ENCODE measurements at places on chromosomes 5 and 9.

GRCh38 chr5:76715736-76716455 lies at the start of gene F2R:
Gene F2R (plus strand): TSS chr5:76716126. CDS start chr5:76716308, 182 bp downstream.
- no peak for DNase-seq

DNA sequence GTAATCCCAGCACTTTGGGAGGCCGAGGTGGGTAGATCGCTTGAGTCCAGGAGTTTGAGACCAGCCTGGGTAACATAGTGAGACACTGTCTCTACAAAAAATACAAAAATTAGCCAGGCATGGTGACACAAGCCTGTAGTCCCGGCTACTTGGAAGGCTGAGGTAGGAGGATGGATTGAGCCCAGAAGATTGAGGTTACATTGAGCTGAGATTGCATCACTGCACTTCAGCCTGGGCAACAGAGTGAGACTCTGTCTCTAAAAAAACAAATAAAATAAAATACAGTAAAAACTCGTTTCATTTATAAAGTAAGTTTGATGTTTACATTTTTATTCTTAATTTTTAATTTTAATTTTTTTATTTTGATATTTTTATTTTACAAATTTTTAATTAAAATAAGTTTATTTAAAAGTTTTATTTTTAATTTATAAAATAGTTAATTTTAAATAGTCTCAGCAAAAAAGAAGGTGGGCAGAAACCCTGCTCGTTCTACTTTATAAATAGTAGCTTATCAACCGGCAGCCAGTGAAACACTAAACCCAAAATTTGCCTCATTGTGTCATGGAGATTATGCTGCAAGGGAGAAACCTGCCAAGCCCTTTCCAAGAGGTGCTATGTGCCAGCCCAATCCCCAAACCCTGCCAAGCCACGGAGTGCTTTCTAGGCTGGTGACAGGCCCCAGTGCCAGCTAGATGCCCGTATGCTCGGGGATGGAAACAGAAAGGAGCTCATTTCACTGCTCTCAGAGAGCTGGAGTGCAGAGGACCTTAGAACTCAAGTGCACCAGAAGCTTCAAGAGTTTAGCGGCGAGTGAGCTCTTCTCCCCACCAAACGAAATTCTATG lies 38.9 kb downstream of the SERINC5 start:
- no peak for DNase-seq

- peak; percentile 55 for DNase-seq
Measured at GRCh38 chr5:135488727-135489465, 36.7 kb upstream of the TIFAB start.

DNA sequence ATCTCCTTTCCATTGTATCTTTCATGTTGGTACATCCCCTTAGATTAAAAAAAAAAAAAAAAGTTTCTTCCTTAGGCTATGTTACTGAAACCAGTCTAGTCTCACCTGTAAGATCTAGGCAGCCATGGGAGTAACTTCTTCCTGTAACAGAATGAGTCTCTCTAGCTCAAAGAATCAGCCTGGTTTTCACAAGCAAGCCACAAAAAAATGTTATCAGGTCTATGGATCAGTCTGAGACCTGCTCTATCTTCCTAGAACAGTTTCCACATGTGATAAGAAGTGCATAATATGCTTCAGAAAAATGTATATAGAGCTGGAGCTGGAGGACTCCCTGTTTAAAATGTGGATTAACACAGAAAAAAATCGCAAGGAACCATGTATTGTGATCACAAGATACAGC lies 53.8 kb downstream of the ARRDC3 start:
- no peak for DNase-seq

DNA sequence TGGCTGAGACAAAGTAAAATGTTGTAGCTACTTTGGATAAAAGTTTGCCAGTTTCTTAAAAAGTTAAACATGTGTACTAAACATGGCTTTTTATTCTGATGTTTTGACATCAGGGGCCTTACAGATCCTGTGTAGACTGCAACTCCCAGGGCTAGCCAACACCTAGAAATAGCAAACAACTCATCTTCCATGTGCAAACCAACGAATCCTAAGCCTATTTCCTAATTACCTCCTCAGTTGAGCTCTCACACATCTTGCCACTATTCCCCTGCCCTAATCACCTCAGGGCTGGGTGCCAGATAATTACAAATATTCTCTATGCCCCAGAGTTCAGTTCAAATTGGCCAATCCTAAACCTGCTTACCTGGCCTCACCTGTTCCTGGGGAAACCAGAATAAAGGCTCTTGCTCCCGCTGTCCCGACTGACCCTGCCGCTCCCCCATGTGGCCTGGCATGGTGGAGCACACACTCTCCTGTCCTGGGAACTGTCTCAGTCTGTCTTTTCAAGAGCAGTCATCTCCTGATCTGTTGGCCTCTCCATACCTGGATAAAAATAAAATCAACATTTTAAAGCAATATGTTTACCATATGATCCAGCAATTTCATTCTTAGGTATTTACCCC lies 37.1 kb upstream of the FAM169A start:
- DNase-seq, result no peak

DNA sequence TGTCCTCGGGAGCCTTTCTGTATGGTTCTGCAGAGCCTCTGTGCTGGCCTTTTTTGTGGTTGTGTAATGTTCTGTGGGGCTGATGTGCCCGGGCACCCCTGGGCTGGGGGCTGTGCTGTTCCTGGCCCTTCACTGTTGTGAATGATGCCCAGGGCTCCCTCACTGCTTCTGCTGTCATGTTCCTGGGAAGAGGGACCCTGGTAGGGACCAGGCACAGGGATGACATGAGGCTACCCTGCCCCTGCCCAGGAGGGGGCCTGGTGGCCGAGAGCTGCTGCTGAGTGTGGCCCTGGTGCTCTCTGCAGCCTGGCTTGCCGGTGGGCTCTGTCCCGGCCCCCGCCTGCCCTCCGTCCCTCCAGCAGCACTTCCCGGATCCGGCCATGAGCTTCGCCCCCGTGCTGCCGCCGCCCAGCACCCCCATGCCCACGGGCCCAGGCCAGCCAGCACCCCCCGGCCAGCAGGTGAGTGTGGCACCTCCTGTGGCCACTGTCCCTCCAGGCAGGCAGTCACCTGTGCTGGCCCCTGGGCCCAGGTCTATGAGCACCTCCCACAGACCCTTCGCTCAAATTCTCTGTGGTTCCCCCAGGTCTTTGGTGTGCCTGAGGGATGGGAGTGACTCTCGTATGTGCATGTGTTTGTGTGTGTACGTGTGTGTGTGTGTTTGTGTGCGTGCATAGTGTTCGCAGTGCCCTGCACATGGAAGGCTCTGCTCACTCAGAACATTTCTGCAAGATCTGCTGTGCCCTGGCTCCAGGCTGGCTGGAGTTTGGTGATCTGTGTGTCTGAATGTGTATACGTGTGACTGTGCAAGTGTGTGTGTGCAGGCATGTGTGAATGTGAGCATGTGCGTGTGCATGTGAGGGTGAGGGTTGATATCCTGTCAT lies 72.3 kb downstream of the WNK2 start:
- DNase-seq, result no peak

DNA sequence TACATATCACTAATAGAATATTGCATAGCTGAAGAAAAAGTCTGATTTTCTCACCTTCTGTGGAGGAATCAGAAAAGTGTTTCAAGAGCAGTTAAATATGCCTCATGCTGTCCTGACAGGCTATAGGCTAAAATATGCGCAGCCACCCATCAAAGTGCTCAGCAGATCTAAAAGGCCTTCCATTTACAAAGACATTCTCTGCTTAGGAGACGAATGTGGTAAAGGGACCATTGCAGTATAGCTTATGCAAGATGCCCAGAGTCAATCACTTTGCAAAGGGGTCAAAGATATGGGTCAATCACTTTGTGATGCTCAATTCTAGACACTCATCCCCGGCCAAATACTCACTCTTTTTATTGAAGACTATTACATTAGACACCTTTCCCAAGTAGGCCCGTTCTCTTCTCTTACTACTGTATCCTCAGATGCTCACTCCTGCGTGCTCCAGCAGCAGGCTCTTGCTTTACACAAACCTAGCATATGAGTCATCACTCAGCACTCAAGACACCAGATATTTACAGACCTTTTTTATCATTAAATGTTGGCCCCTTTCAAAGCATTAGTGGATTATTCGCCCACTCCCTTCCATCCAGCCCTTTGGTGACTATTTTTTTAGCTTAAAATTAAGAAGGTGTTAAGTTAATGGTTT lies 568.2 kb upstream of the CDH18 start:
- DNase-seq, result no peak

GRCh38 chr5:40410964-40411635 lies 268.6 kb upstream of the PTGER4 start:
- DNase-seq, result no peak

DNA sequence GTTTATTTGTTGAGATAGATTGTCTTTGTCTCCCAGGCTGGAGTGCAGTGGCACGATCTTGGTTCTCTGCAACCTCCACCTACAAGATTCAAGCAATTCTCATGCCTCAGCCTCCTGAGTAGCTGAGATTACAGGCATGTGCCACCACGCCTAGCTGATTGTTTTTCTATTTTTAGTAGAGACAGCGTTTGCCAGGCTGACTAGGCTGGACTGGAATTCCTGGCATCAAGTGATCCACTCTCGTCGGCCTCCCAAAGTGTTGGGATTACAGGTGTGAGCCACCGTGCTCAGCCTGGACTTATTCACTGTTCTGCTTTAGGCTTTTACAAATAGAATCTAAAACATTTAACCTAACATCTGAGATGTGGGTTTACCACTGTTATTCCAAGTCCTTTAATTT lies 91.3 kb downstream of the COMMD10 start:
- no peak for DNase-seq

DNA sequence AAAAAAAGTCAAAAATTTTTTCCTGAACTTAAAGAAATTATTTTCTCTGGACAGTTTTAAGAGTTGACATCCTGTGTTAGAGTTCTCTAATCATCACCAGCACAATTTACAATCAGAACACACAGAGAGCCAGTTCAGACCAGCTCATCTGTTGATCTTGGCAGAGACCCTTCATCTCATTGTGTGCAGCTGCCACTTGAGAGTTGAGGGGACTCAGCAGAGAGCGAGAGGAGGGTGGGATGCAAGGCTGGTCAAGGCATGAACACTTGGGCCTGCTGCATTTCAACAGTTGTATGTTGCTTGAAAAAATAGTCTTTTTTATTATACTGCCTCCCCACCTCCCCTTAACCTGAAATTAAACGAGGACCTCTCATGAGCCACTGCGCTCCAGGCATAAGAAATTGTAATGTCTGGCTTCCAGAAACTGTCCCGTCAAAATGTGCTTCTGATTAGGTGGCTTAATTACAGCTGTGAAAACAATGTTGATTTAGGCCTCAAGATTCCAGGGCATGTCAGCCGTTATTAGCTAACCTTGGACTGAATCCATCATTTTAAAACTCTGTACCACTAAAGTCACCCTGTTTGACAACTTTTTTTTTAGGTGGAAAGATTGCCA lies 383.6 kb downstream of the CCDC171 start:
- DNase-seq, result no peak

DNA sequence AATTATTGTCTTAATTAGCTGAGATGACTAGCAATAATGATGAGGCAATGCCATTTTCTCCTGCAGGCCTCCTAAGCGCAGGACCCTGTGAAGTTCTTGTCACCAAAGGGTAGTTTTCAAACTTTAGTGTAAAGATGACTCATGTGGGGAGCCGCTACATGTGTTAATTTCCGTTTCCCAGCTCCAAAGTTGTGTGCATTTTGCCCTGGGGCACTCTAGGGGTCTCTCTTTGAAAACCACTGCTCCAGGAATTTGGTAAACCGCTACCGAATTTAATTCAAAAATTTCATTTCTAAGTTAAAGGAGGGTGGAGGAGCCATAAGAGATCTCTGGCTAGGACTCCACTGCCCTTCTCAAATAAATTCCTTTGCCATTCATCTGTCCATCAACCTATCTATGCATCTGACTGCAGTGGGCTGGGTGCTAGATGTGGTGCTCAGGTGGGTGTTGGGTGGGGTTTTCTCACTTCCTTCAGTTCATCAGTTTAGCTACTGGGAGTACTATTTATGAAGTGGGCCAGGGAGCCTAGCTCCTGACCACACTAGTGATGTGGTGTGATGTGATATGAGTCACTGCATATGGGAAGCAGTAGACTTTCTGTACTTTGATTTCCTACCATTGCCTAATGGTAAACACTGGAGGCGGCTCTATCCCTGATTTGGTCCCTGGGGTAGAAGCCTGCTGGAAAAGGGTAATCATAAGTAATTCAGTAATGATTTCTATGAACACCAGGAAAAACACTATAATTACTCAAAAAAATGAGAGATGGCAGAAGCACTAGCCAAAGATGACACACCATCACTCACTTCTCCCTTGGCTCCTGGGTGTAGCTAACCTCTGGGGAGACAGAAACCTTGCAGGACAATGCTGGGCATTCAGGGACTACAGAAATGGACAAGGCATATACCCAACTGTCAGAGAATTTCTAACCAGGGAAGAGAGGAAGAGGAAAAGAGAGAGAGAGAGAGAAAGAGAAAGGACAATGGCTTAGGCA lies 4.0 kb upstream of the ZSWIM6 start:
- no peak for DNase-seq

DNA sequence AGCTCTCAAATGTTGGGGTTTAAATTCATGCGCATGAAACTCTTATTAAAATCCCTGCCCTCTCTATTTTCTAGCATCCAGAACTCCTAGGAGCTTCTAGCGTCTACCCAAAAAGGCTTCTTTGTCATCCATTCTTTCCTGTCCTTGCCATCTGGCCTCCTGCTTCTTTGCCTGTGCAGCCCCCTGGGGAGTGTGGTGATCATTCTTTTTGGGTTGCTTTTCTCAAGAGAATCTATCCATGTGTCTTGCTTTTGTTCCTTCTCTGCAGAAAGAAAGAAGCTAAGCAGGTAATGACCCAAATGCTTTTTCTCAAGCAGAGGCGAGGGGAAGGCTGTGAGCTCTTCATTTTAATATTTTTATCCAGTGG lies 26.6 kb downstream of the SKP2 start:
- no peak for DNase-seq

DNA sequence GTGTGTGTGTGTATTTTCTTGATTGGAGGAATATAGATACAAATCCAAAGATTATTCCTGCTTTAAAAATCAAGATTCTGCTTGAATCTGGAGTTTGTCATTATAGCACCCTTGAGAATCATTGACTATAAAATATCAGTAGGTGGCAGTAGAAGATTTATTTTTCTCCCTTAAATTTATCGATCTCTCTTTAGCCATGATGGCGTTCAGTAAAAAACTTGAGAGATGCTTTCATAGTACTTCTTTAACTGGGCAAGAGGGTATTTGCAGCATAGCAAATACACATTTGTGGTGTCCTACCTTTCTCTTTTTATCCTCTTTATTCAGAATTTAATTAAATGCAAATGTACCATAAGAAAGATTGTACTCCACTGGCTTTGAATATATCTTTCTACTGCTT lies 307.7 kb downstream of the ADGRV1 start:
- no peak for DNase-seq

Data from amniotic stem cell (primary cell).